ENCODE measurements at places on chromosomes 5 and 9.

- no peak for DNase-seq
Observed at GRCh38 chr5:32720300-32720699, 9.2 kb downstream of the NPR3 start.

DNA sequence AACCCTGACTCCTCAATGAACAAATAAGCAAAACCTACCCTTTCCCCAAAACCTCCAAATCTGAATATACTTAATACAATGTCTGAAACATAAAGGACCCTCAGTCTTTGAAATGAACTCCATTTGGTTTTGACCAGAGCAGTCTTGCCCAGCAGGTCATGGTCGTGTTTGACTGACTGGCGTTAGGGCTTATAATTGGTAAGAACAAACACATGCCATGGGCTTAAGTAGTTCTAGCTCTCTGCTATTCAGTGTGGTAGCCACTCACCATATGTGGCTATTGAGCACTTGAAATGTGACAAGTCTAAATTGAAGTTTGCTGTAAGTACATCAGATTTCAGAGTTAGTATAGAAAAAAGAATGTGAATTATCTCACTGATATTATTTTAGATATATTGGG lies 42.1 kb downstream of the LRRTM2 start:
- no peak for DNase-seq

- no peak for DNase-seq
Observed at GRCh38 chr5:72468024-72468423, 39.2 kb downstream of the ZNF366 start.

DNA sequence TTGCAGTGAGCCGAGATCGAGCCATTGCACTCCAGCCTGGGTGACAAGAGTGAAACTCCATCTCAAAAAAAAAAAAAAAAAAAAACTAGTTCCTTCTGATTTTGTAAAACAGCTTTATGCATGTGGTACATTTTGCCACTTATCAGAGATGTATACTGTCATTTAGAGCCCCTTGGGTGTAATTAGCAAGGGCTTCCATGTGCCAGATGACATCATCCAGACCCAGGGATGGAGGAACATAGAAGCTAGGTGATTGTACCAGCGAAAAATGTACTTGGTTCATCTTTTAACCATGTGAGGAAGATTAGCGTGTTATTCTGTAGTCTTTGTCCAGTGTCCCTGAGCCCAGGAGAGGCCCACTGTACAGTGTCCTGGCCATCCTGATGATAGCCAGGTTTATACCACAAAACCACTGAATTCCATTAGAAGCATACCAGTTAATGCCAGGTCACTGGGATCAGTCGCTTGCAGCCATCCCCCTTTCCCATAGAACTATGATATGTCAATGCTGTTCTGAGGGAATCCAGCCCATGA lies 239.3 kb upstream of the SGCD start:
- no peak for DNase-seq

GRCh38 chr9:120925535-120926396 lies 830 bp downstream of the TRAF1 start:
- DNase-seq = peak; percentile 67

GRCh38 chr9:32092031-32092430 lies 292.4 kb upstream of the ACO1 start:
- DNase-seq = no peak

DNA sequence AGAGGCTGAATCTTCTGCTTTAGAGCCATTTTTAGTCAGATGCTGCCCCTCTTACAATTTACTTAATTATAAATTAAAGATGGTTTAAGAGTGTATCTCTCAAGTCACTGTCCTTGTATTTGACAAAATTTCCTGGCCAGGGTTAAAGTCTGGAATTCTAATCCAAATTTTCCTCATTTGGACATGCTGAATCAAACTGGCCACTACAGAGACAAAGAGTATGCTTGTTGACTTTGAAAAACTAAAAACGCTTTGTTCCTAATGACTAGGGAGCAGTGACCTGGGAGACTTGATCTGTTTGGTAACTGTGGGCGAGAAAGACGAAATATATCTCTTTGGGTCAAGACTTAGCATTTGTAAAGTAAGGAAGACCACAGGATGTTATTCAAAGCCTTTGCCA lies 303.2 kb downstream of the ZSWIM6 start:
- no peak for DNase-seq

GRCh38 chr9:70083429-70083828 lies 39.8 kb downstream of the MAMDC2 start:
- DNase-seq = no peak

DNA sequence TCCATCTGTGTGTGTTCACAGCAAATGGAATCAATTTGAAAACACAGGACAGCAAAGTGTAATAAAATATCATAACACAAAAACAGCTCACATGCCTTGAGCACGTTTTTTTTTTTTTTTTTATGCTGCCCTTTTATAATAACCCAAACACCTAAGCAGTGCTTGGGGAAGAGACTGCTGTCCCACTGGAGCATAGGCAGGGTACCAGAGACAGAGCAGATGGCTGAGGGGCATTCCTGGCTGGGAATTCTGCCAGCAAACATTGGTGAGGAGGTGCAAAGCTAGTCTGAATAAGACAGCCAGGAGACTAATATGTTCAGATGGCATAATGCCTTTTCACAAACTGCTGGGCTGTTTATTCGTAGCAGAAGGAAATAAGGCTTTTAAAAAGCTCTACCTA lies 58.1 kb upstream of the SV2C start:
- no peak for DNase-seq

- no peak for DNase-seq
Observed at GRCh38 chr5:175478008-175478383, 364 bp upstream of the SFXN1 start.

- DNase-seq = no peak
Observed at GRCh38 chr5:125257057-125257972, 510.9 kb upstream of the ZNF608 start.

- no peak for DNase-seq
Observed at GRCh38 chr5:158383486-158383885, 524.5 kb upstream of the CLINT1 start.

DNA sequence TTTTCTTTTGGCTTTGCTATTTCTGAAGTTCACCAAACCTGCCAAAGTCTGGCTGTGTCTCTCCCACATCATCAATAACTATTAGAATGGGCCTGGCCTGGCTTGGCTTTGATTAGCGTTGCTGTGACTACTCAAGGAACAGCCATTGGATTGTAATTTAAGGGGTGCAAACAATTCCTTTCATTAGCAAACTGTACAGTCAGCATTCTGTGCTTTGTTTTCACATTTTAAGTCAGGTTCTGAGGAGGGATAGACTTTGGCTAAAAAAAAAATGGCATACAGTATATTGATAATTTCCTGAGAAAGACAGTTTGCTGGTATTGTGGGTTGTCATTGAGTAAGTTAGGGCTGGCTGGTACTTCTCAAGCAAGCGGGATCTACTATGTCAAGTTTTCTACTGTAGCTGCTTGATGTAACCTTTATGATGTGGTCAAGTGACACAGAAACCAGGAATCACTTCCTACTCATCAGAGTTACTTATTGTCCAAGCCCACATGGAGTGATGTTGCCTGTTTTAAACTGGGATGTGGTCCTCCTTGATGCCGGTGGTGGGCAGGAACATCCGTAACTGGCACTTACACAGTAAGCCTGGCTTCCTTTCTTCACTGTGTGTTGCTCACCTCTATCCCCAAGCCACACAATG lies 161.4 kb downstream of the CD180 start:
- DNase-seq = no peak

DNA sequence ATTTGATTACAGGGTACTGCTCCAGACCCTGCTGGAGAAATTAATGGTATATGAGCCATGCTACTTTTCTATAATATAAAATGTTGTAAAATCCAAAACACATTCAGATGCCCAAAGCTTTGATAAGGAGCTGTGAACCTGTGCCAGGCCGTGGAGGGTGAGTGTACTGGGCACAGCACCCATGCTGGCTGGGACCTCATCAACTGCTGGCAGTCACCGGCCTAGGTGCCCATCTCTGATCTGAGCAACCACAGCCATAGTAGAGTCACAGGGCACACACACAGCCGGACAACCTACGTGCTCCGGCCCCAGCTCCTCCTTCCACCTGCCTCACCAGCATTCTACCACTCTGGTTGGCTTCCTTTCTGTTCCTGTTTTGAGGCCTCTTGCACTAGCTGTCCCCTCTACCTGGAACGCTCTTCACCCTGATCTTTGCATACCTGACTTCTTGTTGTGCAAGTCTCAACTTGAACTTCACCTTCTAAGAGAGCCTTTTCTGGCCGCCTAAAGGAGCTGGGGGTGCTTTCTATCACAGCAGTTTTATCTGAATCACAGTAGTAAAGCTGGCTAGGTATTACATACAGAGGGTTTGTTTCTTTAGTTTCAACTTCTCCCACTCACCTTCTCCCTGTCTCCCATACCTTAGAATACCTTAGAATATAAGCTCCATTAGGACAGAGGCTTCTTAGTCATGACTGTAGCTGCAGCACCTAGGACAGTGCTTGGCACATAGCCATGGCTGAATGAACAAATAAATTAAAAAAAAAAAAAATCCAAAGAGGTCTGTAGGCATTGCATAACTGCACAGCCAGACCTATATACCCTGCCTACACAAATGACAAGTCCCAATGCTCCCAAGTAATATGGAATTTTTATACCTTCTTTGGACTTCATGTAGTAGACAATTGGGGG lies 51.7 kb downstream of the MED27 start:
- no peak for DNase-seq

DNA sequence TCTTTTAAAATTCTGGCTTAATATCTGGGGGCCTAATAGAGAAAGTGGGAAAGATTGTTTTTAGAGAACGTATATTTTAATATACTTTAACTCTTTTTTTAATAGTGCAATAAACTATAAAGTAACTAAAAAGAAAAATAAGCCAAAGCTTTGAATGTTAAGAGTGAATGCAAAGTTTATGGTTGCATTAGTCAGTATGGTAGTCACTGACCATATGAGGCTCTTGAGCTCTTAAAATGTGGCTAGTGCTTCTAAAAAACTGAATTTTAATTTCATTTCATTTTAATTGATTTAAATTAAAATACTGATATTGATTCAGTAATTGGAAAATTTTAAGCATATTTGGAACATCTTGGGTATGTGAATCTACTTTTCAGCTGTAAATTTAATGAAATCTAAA lies 310.7 kb downstream of the PJA2 start:
- DNase-seq = no peak

DNA sequence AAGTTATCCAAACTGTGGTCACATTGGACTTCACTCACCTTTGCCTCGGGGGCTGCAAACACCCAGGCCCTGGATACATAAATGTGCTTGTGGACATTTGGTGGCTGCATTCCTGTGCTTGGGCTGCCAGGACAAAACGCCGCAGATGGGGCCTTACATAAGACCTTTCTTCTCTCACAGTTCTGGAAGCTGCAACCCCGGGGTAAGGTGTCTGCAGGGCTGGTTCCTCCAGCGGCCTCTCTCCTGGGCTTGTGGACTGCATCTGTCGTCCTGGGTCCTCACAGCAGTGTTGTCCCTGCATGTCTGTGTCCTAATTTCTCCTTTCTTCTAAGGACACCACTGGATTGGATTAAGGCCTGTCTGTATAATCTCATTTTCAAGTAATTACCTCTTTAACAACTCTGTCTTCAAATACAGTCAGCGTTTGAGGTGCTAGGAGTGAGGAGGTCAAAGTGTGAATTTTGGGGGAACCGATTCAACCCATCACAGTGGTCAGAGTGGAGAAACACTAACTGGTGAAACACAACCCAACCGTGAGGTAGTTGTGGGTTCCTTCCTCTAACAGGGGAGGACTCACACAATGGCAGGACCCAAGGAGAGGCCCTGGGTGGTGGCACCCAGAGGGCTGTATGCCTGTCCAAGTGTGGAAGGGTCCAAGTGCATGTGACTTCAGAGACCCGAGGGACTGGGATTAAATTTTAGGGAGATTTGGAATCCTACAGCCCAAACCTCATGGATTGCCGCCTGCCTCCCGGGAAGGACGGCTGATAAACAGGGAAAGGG lies 415.6 kb downstream of the IRX2 start:
- DNase-seq = no peak

DNA sequence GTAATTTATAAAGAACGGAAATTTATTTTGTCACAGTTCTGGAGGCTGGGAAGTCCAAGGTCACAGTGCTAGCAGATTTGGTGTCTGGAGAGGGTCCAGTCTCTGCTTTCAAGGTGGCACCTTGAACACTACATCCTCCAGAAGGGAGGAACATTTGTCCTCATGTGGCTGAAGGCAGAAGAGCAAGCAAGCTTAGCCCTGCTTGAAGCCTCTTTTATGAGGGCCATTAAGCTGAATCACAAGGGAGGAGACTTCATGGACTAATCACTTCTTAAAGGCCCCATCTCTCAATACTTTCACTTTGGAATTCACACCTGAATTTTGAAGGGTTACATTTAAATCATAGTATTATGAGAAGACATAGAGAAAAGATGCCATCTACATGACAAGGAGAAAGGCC lies 215.4 kb upstream of the NFIL3 start:
- DNase-seq = no peak

- no peak for DNase-seq
Observed at GRCh38 chr9:127545196-127546124, 66.6 kb upstream of the STXBP1 start.

DNA sequence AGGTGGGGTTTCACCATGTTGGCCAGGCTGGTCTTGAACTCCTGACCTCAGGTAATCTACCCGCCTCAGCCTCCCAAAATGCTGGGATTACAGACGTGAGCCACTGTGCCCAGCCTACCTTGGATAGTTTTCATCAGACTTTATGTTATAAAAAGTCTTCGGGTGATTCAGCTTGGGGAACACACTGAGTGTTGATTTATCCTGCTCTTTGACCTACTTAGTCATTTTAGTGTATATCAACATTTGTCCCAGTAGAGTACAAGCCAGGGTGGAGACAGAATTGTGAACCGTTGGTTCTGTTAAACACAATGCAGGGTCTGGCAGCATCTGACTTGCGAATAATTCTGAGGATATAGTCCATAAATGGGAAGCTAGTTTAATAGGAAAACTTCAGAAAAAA lies 39.7 kb downstream of the NFX1 start:
- DNase-seq = no peak

GRCh38 chr5:139061856-139062255 lies 136.3 kb downstream of the SIL1 start:
- no peak for DNase-seq

- DNase-seq = no peak
Observed at GRCh38 chr5:115423541-115423940, 121.0 kb downstream of the FEM1C start.

DNA sequence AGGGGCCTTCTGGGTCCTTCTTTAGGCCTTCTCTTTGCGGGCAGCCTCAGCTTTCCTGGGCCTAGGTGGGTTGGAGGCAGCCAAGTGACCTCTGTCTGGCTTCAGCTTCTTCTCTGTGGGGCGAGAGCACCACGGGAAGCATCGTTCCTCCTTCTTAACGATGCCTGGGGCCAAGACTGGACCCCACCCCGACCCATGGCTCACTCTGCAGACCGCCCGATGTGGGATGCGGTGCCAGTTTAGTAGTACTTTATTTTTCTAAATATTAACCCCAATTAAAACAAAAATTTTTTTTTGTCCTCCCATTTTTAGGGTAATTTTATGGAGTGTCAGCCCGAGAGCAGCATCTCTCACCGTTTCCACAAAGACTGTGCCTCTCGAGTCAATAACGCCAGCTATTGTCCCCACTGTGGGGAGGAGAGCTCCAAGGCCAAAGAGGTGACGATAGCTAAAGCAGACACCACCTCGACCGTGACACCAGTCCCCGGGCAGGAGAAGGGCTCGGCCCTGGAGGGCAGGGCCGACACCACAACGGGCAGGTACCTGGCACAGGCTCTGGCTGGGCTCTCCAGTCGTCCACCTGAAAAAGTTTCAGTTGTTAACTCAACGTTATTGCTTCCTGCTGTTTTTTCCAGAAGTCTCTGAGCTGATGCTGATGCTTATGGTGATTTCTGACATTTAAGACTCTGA lies 101.1 kb upstream of the CACNA1B start:
- DNase-seq = no peak

- DNase-seq = no peak
Observed at GRCh38 chr9:35286381-35286780, 124.6 kb downstream of the UNC13B start.

Data from stimulated activated CD8-positive, alpha-beta memory T cell treated with anti-CD3 and anti-CD28 coated beads, Interleukin-7, amount 100 ng/mL, for 24 hours (primary cell).